ENCODE measurements at places on chromosomes 6 and 20.

- DNase-seq, result no peak
Observed at GRCh38 chr6:145893586-145893985, 70.6 kb downstream of the SHPRH start.

GRCh38 chr6:14924126-14925024 lies 321.5 kb upstream of the JARID2 start:
- DNase-seq, result no peak

DNA sequence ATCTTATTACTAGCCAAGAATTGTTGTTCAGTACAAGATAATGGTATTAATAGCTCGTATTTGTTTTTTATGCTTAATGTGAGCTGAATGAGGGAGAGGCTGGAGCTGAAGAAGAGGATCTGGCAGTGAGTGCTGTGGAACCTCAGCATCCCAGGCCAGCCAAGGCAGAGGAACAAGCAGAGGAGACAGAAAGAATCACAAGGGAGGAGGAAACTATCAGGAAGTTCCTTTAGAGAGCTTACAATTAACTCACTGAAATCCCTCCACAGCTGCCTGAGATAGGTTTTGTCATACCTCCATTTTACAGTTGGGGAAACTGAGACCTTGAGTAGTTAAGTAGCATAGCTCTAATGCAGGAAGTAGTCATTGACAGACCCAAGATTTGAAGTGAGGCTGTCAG lies 39.9 kb upstream of the TULP4 start:
- no peak for DNase-seq

- DNase-seq, result no peak
Observed at GRCh38 chr20:62548471-62548870, 72.7 kb upstream of the GATA5 start.

DNA sequence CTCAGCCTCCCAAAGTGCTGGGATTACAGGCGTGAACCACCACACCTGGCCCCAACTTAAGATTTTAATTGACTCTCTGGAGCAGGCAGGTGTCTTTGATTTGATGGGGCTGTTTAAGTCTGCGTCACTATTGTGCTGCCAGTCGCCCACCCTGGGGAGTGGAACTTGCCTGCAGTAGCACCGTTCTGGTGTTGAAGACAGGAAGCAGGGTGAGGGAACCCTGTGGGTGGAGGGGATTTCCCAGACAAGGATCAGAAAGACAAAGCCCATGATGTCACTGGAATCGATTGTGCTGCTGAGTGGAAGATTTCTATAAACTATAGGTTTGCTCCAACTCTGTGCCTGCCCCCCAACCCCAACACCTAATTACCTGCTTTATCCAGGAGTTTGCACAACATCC lies 11.0 kb downstream of the ALDH8A1 start:
- no peak for DNase-seq

- DNase-seq, result no peak
Observed at GRCh38 chr6:74717591-74717990, 488.3 kb downstream of the COL12A1 start.

DNA sequence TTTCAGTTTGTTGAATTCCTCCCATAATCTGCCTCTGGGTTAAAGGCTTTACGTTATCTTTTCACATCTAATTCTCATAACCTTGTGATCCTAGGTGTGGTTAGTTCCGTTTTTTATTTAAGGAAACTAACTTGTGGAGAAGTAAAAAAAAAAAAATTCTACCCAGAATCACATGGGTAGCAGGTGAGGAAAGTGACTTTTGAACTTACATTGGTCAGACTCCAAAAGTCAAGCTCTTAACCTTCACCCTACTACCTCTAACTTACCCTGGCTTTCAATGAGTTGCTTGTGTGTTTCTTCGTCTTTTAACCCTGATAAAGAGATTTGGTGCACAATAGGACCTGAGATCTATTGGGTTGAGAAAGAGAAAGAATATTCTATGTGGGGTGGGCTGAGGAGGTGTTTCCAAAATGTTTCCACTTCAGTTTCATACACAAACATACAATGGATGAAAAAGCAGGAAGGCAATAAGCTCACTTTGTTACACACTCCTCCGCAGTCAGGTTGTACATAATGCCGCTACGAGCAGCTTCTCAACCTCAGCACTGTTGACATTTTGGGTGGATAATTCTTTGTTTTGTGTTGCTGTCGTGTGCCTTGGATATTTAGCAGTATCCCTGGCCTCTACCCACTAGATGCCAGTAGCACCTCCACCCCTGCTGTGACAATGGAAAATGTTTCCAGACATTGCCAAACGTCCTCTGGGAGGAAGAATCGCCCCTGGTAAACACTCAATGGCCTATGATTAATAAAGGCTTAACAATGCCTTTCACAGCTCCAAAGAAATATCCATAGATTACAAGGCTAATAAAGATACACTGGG lies 193.0 kb upstream of the ZNF217 start:
- no peak for DNase-seq

DNA sequence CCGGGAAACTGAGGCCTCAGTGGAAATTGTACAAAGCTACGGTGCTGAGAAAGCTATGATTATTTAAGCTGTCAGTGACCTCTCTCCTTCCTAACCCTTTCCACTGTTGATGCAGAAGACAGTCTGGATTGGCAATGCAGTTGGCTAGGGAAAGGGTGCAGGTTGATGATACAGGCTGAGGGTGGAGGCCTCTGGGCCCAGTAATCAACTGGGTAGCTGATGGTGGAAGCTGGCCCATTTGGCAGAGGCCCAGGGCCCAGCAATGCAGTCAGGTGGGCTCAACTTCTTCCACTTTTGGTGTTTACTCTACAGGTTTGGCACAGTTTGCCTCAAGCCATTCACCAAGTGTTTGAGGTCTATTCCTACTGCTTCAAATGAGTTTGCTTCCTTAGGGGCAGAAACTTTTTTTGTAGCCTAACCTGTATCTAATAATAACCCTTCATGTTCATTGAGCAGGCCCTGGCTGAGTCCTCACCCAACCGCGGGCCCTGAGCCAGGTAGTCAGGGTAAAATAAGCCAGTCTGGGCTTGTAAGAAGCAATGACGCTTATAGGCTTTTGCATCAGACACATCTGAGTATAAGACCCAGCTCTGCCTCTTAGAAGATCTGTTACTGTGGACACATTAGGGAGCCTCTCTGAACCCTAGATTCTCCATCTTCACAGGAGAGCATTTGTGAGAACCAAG lies 12.1 kb downstream of the BCL2L1 start:
- DNase-seq, result no peak

GRCh38 chr6:83574783-83575182 lies 62.4 kb downstream of the PRSS35 start:
- no peak for DNase-seq

DNA sequence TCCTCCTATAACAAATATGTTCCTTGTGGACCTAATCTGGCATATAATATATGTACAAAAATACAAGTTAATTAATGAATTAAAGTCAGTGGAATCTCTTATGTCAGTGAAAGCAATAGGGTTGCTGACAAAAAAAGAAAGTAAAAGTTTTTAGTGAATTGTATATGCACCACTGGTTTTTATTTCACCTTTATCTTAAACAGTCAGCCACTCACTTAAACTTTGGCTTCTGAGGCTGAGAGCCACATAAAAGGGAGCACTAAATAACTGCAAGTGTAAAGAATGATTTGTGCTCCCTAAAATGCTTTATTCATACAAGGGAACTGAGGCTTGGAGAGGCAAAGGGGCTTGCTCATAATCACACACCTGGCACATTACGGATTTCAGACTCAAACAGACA lies 9.9 kb upstream of the F13A1 start:
- DNase-seq, result no peak

DNA sequence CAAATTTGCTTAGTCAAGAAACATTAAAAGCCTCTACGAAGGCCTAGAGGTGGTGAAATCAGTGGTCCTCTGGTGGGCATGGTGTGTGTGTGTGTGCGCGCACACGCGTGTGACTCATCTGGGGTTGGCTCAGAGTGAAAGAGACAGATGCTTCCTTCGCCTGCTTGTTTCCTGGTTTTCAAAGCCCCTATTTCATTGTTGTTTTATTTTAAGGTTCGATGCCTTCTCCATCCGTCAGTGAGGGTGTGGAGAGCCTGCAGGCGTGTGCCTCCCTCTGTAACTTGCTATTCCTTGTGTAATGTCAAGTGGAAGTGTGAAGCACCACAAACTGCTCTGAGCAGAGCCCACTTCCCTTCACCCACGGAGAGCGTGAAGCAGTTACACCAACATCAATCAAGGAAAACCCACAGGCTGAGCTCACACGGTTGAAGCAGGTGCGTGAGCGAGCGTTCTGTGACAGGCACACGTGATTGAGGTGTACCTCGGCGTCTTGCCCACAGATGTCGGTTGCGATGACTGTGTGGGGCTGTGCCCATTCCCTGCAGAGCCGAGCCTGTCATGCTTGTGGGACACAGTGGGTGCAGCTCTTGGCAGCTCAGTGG lies 233.9 kb downstream of the PRL start:
- peak; percentile 74 for DNase-seq

GRCh38 chr6:36229223-36229622 lies 32.7 kb downstream of the BRPF3 start:
- DNase-seq, result no peak

- no peak for DNase-seq
Observed at GRCh38 chr6:56851074-56851473, 103.8 kb upstream of the BEND6 start.

DNA sequence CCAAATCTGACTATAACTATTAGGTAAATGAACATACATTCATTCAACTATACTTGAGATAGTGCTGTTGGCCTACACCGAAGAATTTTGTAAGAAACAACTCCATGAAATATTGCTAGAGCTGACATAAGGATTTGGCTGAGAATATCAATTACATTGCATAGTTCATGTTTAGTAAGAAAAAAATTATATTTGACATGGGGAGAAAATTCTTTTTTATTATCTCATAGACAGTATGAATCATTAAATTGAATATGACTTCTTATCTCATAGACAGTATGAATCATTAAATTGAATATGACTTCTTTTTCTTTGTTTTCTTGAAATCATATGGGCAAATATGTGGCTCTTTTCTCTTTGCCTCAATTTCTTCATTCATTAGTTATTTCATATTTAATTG lies 212.3 kb upstream of the HSF2 start:
- DNase-seq, result no peak

DNA sequence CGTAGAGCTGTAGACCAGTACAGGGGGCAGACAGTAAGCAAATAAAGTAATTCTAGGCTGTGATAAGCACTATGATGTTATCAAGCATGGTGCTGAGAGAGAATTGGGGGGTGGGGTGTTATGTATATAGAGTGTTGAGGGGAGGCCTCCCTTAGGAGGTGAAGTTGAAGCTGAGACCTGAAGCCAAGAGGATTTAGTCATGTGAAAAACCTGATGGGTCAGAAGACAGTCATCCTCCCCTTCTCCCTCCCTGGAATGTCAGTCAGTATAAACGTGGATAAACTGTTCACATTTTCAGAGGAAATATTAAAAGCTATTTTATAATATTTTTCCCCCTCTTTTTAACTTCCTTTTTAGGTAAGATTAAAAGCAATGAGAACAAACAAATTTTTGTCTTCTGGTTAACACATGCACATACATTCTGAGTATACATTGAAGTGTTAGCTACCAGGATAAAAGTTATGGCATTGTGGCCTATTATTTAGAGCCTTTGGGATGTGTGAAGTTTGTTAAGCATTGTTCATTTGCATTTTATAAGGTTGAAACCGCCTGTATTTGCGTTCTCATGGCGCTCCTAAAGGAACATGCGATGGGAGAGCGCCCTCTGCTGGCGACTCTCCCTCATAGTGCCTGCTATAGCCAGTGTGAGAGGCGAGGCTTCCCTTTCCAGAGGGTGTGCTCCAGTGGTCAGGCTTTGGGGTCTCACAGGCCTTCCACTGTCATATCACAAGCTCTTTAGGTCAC lies 35.4 kb upstream of the MAPK13 start:
- DNase-seq, result peak; percentile 94

GRCh38 chr6:134564705-134565104 lies 246.8 kb upstream of the SGK1 start:
- no peak for DNase-seq

GRCh38 chr6:123953920-123954319 lies 150.3 kb downstream of the NKAIN2 start:
- DNase-seq, result no peak

GRCh38 chr6:104126315-104127005 lies 733.3 kb downstream of the HACE1 start:
- no peak for DNase-seq

GRCh38 chr6:123859291-123859690 lies 55.6 kb downstream of the NKAIN2 start:
- DNase-seq, result no peak

DNA sequence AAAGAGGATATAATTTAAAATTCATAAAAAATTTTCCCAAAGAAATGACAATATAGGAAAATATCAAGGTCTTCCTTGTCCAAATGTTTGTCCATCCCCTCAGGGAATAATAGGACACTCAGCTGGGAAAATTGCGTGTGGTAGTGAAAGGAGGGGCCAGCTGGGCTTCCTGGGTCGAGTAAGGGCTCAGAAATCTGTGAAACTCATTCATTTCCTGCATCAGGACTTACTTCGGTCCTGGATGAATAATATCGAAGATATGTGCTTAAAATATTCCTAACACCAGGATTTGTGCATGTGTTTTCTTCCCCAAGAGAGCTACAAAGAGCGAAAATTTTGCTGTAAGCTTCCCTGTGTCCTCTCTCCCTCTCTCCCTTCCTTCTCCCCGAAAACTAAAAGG lies 118.2 kb upstream of the GJE1 start:
- DNase-seq, result no peak

GRCh38 chr20:50850721-50851286 lies 55.9 kb downstream of the BCAS4 start:
- no peak for DNase-seq

GRCh38 chr6:70738028-70738427 lies 70.3 kb downstream of the SMAP1 start:
- DNase-seq, result no peak

DNA sequence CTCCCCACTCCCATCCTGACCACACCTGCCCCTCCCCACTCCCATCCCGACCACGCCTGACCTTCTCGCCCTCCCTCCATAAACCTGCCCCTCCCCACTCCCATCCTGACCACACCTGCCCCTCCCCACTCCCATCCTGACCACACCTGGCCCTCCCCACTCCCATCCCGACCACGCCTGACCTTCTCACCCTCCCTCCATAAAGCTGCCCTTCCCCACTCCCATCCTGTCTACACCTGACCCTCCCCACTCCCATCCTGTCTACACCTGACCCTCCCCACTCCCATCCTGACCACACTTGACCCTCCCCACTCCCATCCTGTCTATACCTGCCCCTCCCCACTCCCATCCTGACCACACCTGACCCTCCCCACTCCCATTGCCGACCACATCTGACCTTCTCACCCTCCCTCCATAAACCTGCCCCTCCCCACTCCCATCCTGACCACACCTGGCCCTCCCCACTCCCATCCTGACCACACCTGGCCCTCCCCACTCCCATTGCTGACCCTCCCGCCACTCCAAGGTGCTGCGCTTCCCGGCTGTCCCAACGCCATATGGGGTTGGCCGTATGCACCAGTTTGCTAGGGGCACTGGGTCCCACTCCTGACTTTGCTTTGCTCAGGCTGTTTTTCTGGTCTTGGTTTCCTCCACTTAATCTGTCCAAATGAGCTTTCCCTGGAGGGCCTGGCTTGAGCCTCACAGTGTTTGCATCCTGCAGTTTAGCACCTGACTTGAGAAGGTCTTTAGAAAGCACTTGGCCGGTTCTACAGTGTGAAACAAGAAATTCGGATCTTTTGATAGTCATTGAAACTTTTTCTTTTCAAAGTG lies 2.9 kb downstream of the KIF25 start:
- DNase-seq, result no peak

Measured in spleen (tissue), 13 donors.